A673 (cell line): ENCODE measurements at places on chromosomes 16 and 17.

DNA sequence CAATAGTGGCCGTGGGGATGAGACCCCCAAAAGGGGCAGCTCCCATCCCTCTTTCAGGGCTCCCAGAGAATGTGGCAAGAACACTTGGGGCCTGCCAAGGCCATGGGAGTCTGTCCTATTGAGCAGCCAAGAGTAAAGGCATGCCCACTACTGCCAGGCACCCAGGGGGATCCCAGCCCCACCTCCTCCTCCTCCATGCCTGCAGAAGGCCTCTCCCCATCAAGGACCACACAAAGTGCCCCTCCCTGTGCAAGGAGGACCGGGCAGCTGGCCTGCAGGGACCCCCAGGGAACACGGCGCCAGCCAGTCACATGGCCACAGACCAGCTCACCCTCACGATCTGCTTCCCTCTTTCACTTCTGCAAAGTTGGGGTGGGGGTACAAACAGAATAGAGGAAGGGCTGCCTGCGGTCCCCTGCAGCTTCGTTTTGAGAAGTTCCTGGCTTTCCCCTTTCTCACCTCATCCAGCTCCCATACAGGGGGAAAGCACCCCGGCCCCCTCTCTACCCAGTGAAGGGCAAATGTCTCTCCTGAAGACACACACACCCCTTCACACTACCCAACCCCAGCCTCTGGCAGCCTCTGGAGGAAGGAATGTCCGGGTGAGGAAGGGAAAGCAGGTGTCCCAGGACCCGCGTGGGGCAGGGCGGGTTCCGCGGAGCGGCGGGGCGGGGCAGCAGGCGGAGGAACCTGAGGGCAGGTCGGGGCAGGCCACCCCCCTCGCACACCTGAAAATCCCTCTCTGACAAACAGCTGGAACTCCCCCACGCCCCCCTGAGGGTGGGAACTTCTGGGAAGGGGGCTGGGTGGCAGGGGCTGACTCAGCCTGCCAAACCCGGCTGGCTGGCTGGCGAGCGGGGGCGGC, 2.0 kb downstream of the PPP1R9B start:
- peak; percentile 55 for DNase-seq

GRCh38 chr17:7260651-7261378, 1.5 kb downstream of the CLDN7 start:
- no peak for DNase-seq

DNA sequence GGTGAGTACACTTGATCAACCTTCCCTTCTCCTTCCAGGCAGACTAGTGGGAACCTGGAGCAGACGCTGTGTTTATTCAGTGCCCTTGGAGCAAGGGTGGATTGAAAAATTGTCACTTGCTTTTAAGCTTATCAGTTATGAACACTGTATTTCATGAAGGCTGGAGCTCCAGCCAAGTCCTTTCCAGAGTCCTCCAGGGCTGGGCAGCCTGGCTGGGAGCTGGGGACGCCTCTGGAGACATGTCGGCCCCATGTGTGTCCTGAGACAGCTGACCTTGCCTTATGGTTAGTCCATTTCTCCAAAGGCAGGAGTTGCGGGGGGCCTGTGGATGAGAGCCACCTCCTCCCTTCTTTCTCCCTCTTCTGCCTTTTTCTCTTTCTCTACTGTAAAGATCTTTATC, 67.0 kb downstream of the RAP1GAP2 start:
- no peak for DNase-seq

- DNase-seq, result peak; percentile 71
Measured at GRCh38 chr16:89700649-89701424, 668 bp downstream of the SPATA2L start.

GRCh38 chr16:85220964-85221731, 108.9 kb upstream of the CIBAR2 start:
- no peak for DNase-seq

GRCh38 chr16:49443576-49443975, 70.0 kb downstream of the C16orf78 start:
- no peak for DNase-seq

DNA sequence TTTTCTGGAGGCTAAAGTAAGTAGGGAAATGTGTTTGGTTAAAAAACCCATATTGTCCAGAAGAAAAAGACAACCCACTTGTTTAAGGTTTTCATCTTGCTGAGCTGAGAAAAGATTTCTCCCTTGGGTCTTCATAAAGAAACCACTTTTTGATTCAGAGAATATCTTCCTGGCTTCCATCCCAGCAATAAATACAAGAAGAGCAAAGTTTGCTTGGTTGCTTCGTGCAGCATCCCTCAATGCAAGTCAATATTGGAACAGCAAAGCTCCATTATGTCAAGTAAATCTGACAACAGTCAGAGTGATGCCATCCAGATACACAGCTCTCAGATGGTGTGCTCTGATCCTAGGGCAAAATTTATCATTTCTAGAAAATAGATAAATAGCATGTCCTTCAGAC, 118.9 kb upstream of the PIRT start:
- DNase-seq, result no peak

DNA sequence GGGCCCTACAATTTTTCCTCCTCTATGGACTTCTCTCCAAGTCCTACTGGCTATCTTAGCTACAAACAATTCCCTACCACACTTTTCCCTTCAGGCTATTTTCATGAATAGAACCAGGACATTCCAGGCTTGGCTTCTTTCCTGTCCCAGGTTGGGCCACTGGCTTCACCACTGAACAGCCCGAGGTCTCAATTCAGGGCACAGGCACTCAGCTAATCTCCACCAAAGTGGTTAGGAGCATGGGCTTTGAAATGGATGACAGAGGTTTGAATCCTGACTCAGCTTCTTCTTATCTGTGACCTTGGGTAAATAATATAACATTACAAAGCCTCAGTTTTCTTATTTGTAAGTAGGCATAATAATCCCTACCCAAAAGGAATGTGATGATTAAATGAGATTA, 50.9 kb upstream of the ZNF629 start:
- DNase-seq, result no peak

- DNase-seq, result no peak
Measured at GRCh38 chr17:78648293-78648692, 71.1 kb upstream of the DNAH17 start.

DNA sequence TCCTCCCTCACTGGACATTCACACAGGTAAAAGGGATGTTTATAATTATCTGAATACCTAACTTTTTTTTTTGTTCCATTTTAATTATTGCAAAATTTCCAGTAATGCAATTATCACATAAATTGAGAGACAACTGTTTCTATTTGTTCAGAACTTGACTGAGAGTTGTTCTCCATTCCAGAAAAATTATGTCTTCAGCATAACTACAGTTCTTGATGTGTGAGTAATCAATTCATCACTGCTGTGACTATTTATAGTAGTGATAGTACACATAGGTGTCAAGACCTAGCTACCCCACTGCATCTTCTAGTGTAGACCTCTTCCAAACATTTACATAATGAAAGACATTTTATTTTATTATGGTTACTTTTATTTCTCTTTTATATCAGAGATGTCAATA, 5.8 kb upstream of the TNRC6A start:
- DNase-seq, result no peak

DNA sequence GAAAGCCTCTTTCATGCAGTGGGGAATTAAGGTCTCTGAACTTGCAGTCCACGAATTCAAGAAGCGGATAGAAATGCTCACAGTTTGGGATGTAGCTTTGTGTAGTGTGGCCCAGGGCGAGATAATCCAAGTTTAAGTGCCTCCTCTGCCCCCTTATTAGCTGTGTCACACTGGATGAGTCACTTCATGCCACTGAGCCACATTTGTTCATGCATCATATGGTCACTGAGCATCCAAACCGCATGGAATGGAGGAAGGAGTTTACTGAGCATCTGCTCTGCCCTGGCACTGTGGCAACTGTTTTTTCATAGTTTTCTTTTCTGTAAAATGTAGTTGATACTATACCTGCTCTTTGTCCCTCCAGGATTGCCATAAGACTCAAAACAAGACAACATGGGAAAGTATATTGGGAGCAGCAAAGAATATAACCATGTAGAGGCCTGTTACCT, 15.1 kb upstream of the DHX8 start:
- peak; percentile 7 for DNase-seq

- no peak for DNase-seq
Measured at GRCh38 chr17:48113201-48113676, 5.7 kb downstream of the SNX11 start.

DNA sequence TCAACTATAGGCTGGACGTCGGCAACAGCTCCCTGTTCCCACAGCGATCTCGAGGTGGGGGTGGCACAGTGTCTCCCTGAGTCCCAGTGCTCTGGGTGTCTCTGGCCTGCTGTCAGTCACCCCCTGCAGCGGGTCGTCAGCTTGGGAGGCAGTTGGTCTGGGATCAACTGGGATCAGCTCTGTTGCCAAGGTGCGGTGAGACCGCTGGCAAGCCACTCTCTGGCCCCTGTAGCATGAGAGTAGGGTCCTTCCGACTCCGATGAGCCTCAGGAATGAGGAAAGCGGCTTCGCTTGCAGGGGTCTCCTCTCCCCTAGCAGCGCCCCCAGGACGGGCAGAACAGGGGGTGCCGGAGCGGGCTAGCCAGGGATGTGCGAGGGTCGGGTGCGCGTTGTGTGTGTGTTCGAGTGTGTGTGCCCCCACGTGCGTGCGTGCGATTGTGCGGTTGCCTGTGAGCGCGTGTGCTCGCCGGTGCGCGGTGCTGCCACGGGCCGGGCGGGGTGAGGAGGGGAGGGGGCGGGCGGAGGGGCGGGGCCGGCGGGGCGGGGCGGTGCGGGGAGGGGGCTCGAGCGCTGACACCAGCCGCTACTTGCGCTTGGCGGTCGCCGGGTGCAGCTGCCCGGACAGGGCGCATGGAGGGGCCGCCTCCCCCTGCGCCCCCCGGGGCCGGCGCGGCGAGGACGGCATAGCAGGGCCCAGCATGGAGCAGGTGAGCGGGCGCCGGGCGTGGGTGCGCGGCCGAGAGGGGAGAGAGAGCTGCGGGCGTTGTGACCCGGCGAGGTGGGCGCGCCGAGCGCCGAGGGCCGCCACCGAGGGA, 9.4 kb upstream of the ARHGAP23 start:
- DNase-seq, result no peak

DNA sequence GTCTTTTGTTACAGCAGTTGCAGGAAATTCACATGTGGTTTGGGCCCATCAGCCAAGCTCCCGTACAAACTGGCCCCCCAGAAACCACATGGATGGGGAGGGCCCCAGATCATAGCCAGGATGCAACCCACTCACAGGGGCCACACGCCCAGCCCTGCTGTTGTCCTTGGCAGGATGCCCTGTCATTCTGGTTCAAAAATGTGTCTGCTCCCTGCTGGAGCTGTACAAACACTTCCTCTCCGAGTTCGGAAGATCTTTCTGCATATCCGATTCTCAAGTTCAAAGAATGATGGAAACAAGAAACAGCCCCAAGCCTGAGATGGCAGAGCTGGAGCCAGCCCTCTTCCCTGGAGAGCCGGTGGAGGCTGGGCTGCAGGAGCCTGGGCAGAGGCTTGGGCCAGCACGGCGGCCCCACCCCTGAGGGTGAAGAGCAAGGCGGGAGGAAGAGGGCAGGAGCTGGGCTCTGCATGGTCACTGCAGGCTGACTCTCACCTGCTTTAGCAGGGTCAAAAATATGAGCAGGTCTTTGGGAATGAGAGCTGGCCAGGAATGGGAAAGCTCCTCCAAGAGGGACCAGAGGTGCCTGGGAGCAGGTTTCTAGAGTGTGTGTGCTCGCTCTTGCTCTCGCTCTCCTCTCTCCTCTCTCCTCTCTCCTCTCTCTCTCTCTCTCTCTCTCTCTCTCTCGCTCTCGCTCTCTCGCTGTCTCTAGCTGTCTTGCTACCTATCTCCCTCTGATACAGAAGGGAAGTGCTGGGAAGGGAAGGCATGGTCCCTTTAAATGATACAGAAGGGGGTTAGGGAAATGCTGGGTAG, 34.7 kb upstream of the ENPP7 start:
- DNase-seq, result peak; percentile 23

- DNase-seq, result no peak
Measured at GRCh38 chr17:50238601-50239280, 35.5 kb upstream of the TMEM92 start.

- DNase-seq, result no peak
Measured at GRCh38 chr17:34389126-34389750, 26.2 kb upstream of the CCL1 start.

GRCh38 chr16:1762879-1763520, 8.3 kb downstream of the NME3 start:
- DNase-seq, result no peak

- DNase-seq, result no peak
Measured at GRCh38 chr17:51651513-51652298, 391.4 kb downstream of the UTP18 start.

DNA sequence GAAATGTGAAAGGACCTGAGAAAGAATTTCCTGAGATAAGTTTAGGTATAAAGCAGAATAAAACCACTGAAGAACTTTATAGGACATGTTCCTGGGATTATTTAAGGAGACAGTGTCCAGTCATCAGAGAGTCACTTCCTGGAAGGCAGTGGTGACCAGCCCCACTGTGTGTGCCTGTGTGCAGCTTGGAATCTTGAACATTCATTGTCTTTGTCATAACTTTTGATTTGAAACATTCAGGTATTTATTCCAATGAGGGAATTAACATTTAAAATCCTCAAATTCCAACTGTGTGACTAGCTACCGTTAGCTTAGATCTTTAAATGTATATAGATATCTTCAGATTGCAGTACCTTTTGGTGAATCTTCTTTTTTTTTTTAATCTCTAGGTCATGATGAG, 61.7 kb upstream of the MRC2 start:
- no peak for DNase-seq

DNA sequence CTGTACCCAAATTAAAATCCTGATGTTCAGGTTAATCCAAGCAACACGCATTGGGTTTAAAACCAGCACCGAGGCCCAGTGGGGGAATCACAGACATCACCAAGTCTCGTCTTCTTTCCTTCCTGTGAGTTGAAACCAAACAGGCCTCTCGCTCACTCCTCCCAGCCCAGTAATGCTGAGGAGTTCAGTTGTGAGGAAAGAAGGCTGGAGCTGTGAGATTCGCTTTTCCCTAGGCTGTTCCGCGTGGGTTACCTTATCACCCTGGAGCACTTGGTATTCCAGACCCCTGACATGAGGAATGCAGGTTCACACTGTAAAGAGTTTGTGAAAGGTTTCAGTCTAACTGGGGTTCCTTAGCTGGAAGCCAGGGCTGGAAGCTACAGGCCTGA, 20.8 kb downstream of the CIBAR2 start:
- no peak for DNase-seq

DNA sequence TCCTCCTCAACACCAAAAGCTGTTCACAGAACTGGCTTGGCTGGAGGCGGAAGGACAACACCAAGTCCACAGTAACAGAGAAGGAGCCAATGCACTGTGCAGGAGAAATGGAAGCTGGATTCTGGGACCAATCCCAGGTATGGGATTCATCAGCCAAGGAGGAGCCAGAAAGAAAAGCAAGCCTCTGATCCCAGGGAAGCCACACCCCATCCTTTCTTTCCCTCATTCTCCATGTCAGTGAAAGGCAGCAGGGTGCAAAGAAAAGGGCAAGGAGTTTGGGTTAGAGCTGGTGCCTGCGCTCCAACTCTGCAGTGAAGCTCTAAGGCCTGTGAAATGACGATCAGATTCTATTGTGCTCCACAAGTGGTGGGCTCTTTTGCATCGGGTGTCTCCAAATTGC, 11.0 kb downstream of the DCAKD start:
- DNase-seq, result no peak
